ENCODE measurements at places on chromosomes 1 and 21.

- no peaks in the 10 kb centered on the region for H3K4me1 ChIP-seq
- H3K27ac ChIP-seq, result no peak overlapping the region
- H3K27me3 ChIP-seq, result no peaks in the 10 kb centered on the region
- no peak for DNase-seq
Observed at GRCh38 chr1:52238474-52238873, 96.6 kb downstream of the ZFYVE9 start.

DNA sequence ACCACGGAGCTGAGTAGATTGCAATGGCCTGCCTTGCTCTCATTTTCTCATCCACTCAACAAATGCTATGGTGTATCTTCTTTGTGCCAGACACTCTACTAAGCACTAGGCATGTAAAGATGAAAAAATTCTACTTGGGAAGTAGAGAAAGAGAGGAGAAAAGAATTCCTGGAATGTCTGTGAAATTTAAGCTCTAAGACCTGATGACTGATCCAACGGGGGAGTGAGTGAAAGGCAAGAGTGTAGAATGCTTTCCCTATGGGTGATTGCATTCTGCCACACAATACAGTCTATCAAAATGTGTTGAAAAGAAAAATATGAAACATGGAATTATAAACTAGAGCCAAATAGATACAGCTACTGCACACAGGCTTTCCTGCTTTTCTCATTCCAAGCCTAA lies 82.3 kb downstream of the CYYR1 start:
- H3K27me3 ChIP-seq, result no peaks in the 10 kb centered on the region
- no peak overlapping the region for H3K4me3 ChIP-seq
- no peak overlapping the region for H3K27ac ChIP-seq
- H3K4me1 ChIP-seq, result no peaks in the 10 kb centered on the region
- H3K36me3 ChIP-seq, result no peaks in the 10 kb centered on the region
- no peak for DNase-seq

DNA sequence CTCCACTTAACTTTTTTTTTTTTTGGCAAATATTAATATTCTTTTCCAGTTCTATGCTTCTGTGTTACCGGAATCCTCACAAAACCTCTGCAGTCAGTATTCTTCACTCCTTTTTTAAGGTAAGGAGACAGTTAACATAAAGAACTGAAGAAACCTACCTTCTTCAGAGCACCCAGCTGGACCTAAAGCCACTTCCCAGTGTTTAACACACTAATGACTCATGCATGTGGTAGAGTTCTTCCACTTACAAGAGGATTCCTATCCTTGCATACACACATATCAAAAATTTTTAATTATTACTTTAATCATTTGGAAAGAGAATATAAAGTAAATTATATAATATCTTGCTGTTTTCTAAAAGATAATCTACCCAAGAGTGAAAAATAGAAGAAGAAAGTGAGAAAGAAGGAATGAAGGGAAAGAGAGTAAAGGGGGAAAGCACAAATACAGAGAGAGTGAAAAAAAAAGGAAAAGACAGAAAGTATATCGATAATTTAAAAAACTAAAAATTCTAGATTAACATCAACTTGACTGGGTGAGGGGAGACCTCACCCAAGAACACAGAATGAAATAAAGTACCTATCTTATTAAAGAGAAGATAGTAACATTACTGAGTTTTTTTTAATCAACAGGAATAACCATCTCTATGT lies 54.9 kb downstream of the ENAH start:
- no peak overlapping the region for H3K4me3 ChIP-seq
- H3K27ac ChIP-seq, result no peak overlapping the region
- no peak for DNase-seq
- no peaks in the 10 kb centered on the region for H3K4me1 ChIP-seq
- no peaks in the 10 kb centered on the region for H3K36me3 ChIP-seq

- H3K36me3 ChIP-seq, result no peaks in the 10 kb centered on the region
- no peaks in the 10 kb centered on the region for H3K27me3 ChIP-seq
- no peaks in the 10 kb centered on the region for H3K4me1 ChIP-seq
- peak; percentile 22 for DNase-seq
- H3K27ac ChIP-seq, result peak overlapping the region; percentile 96
- H3K4me3 ChIP-seq, result peak overlapping the region; percentile 74
Observed at GRCh38 chr1:174160109-174160473, 771 bp downstream of the RABGAP1L start.

GRCh38 chr21:36115138-36115730 lies 19.6 kb upstream of the CBR3 start:
- H3K36me3 ChIP-seq, result no peaks in the 10 kb centered on the region
- no peaks in the 10 kb centered on the region for H3K4me1 ChIP-seq
- H3K4me3 ChIP-seq, result no peak overlapping the region
- no peaks in the 10 kb centered on the region for H3K27me3 ChIP-seq
- no peak for DNase-seq
- no peak overlapping the region for H3K27ac ChIP-seq

DNA sequence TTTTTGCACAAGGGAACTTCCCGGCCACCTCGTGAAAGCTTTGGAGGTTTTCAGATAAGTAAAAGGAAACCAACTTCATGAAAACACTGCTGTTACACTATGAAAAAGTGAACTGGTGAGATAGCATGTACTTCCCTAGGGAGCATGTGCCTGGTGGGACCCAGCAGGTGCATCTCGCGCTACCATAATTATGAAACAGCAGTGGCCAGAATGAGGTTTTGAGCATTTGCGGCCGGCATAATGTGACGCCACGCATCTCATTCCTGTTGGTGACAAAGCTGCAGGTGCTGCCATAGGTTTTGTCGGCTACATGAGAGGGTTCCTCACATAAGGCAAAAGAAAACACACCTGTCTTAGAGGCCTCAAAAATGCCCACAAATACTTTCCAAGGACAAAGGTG lies 1.7 kb downstream of the KRTAP10-3 start:
- no peak for DNase-seq
- no peak overlapping the region for H3K4me3 ChIP-seq
- H3K27ac ChIP-seq, result no peak overlapping the region
- H3K4me1 ChIP-seq, result no peaks in the 10 kb centered on the region

DNA sequence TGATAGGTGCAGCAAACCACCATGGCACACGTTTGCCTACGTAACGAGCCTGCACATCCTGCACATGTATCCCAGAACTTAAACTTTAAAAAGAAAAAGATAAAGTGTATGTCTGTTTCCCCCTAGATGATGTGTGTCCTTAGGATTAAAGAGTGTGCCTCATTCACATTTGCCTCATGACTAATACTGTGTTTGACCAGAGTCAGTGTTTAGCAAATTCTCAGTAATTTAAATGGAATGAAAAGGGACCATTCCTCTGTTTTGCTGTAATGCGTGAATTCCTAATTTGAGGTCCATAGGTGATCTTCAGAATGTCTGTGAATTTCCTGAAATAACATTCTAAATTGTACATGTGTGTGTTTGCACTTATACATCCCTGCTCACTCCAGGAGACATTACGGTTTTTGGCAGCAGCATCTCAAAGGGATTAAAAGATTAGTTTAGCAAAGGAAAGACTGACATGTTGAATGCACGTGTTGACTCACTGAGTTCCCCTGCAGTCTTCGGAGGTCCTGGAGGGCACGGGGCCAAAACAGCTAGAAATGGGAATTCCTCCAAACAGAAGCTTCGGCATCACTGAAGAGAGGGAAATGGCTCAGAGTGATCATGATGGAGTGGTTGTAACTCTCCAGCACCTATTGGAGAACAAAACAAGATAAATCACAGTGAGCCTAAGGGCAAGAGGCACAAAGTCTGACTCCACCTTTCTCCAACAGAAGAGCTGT lies 19.1 kb upstream of the SLC35F3 start:
- no peak for DNase-seq
- no peaks in the 10 kb centered on the region for H3K4me1 ChIP-seq
- H3K36me3 ChIP-seq, result no peaks in the 10 kb centered on the region
- H3K27me3 ChIP-seq, result no peaks in the 10 kb centered on the region
- H3K27ac ChIP-seq, result no peak overlapping the region

- no peak overlapping the region for H3K4me3 ChIP-seq
- H3K27ac ChIP-seq, result no peak overlapping the region
- DNase-seq, result no peak
- no peaks in the 10 kb centered on the region for H3K36me3 ChIP-seq
- H3K4me1 ChIP-seq, result no peaks in the 10 kb centered on the region
Observed at GRCh38 chr1:62341089-62341488, 21.9 kb upstream of the KANK4 start.

DNA sequence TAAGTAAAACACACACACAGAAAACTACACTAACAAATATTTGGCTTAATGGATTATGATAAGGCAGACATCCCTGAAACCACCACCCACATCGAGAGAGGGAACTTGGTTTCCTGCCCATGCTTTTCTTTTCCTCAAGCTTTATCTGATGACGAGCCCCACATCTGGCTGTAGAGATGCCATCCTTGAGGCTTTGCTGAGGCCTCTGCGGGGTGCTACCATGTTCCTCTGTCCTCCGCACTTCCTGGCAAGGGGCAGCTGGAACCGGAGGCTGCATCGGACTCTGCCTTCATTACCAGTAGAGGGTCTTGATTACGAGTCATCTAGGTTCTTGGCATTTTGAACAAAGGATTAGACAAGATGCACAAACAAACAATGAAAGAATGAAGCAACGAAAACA lies 21.7 kb upstream of the C1orf174 start:
- no peak overlapping the region for H3K27ac ChIP-seq
- H3K27me3 ChIP-seq, result no peaks in the 10 kb centered on the region
- no peaks in the 10 kb centered on the region for H3K36me3 ChIP-seq
- DNase-seq, result no peak
- no peaks in the 10 kb centered on the region for H3K4me1 ChIP-seq

GRCh38 chr1:12135612-12136011 lies 31.2 kb upstream of the TNFRSF1B start:
- DNase-seq, result no peak
- no peaks in the 10 kb centered on the region for H3K27me3 ChIP-seq
- no peaks in the 10 kb centered on the region for H3K36me3 ChIP-seq
- H3K4me1 ChIP-seq, result no peaks in the 10 kb centered on the region
- no peak overlapping the region for H3K4me3 ChIP-seq

DNA sequence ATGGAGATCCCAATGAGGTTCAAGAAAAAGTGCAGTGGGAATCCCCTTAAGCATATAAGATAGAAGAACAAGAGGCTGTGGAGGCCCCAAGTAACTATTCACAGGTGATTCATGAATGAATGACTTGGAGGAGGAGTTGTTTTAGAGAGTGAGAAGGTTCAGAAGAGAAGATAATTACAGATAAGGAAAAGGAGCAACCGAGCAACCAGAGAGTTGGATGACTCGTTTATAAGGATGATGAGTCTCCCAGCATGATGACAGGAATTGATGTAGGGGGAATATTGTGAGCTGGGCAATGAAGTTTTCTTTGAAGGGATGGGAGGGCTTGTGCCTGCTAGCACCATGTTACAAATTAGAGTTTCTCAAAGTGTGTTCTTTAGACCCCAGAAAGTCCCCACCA lies 9.8 kb downstream of the C8A start:
- no peak overlapping the region for H3K4me3 ChIP-seq
- no peaks in the 10 kb centered on the region for H3K27me3 ChIP-seq
- DNase-seq, result no peak
- no peaks in the 10 kb centered on the region for H3K36me3 ChIP-seq

DNA sequence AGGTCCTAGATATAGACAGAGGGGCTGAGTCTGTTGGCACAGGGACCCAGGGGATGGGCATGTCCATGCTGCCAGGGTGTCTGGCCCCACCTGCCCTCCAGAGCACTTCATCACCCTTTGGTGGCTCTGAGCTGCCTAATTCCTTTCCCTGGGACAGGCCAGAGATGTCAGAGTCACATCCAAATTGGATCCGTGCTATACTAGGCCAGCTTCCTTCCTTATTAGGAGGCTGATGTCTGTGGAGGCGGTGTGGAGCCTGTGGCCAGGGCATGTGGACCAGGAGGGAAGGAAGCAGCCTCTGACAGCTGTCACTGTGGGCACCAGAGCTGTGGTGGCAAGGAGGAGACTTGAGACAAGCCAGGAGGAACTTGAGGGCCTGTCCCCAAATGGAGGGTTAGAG lies 77.7 kb upstream of the TMEM51 start:
- H3K27ac ChIP-seq, result peak overlapping the region; percentile 39
- H3K27me3 ChIP-seq, result no peaks in the 10 kb centered on the region
- no peak for DNase-seq
- H3K36me3 ChIP-seq, result no peaks in the 10 kb centered on the region
- no peak overlapping the region for H3K4me3 ChIP-seq

- no peak for DNase-seq
- H3K27ac ChIP-seq, result no peak overlapping the region
- H3K36me3 ChIP-seq, result no peaks in the 10 kb centered on the region
- H3K4me3 ChIP-seq, result no peak overlapping the region
- no peaks in the 10 kb centered on the region for H3K4me1 ChIP-seq
Observed at GRCh38 chr1:39722495-39722894, 16.2 kb upstream of the PPIE start.

- H3K4me1 ChIP-seq, result no peaks in the 10 kb centered on the region
- no peak for DNase-seq
- peaks cover 7% of the 10 kb centered on the region for H3K27me3 ChIP-seq
- no peaks in the 10 kb centered on the region for H3K36me3 ChIP-seq
- H3K27ac ChIP-seq, result no peak overlapping the region
- H3K4me3 ChIP-seq, result no peak overlapping the region
Observed at GRCh38 chr1:44542420-44543063, 131.7 kb downstream of the TMEM53 start.

- H3K36me3 ChIP-seq, result no peaks in the 10 kb centered on the region
- no peak overlapping the region for H3K4me3 ChIP-seq
Observed at GRCh38 chr1:194755241-194755994, 1569.0 kb upstream of the B3GALT2 start.

DNA sequence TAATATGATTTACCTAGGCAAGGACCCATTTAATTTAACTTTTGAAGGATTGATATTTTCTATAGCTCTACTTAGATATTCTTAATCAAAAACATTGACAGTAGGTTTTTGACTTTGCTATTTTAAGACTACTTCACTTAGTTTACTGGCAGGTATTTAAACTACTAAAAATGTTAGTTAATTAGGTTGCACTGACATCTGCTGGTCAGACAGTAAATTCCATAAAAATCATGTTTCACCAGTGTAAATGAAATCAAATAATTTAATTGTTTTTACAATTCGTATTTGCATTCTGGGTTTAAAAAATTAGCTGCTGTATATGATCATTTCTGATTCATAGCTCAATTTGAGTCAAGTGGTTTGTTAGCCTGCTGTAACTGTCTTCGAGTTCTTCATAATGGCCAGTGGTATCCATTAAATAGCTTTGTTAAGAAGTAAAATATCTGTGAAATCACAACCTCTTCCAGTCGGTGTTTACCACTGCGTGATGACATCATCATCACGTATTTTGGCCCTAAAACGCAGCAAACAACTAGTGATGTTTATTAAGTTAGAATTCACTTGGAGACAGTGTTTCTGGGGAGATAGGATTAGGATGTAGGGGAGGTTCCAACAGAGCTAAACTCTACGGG lies 26.2 kb downstream of the EXTL2 start:
- H3K27ac ChIP-seq, result no peak overlapping the region
- H3K36me3 ChIP-seq, result no peaks in the 10 kb centered on the region

GRCh38 chr1:207397525-207397926 lies 56.6 kb upstream of the CR2 start:
- no peak overlapping the region for H3K4me3 ChIP-seq
- no peaks in the 10 kb centered on the region for H3K36me3 ChIP-seq
- no peak for DNase-seq
- H3K27ac ChIP-seq, result no peak overlapping the region
- no peaks in the 10 kb centered on the region for H3K4me1 ChIP-seq

GRCh38 chr21:46552865-46553379 lies 52.0 kb downstream of the S100B start:
- H3K36me3 ChIP-seq, result peaks cover 4% of the 10 kb centered on the region
- H3K27ac ChIP-seq, result no peak overlapping the region
- H3K4me3 ChIP-seq, result no peak overlapping the region
- H3K4me1 ChIP-seq, result no peaks in the 10 kb centered on the region

- no peaks in the 10 kb centered on the region for H3K36me3 ChIP-seq
- no peak overlapping the region for H3K4me3 ChIP-seq
- H3K27me3 ChIP-seq, result no peaks in the 10 kb centered on the region
- DNase-seq, result no peak
Observed at GRCh38 chr1:46508757-46509156, 19.1 kb downstream of the DMBX1 start.

All from prostate gland (tissue), 2 donors.